ENCODE measurements at places on chromosomes 13 and 19. TPM values are rescaled to one million over a fixed set of nuclear protein-coding genes. Genes with fewer than 3 reads are reported as not detected.

The ASPDH gene
- not detected for total RNA-seq

The MAP4K1 gene
- total RNA-seq: not detected

The BST2 gene
- 39.2 TPM for total RNA-seq

The APOE gene
- total RNA-seq: 72.2 TPM

The STARD13 gene
- 18.1 TPM for total RNA-seq

DNA sequence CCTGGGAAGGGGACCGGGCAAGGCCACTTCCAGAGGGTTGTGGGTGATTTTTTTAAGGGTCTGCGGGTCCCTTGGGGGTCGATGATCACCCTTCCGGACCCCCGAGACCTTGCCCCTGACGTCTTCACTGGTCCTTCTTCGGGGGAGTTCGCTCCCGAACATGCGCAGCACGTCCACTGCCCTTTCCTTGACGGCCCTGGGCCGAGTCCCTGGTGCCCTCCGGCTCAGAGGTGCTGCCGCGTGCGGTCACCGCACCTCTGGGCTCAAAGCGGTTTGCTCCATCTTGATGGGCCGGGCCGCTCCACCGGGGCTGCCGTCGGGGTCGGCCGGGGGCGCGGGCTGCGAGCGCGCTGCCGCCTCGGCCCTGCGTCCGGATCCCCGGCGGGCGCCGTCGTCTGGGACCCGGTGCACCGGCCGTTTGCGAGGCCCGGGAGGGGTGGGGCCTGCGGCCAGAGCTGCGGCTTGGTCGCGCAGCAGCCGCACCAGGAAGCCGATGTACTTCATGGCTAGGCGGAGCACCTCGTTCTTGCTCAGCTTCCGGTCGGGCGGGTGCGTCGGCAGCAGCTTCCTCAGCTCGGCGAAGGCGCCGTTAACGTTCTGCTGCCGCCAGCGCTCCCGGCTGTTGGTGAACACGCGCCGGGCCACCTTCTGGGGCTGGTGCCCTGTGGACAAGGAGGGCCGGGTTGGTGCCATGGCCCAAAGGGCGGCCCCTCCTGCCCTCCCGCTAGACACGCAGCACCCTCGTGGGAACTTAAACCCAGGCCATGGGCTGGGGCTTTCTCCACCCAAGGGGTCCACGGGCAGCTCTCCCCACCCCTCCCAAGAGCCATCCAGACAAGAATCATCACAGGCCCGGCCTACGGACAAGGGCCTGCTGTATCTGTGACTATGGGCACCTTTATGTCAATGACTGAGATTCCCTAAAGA lies 3.3 kb downstream of the LYL1 start:
- DNase-seq: peak; percentile 85

- DNase-seq: peak; percentile 81
These were observed 638 bp downstream of the ADGRE5 start for GRCh38 chr19:14381689-14382474.

DNA sequence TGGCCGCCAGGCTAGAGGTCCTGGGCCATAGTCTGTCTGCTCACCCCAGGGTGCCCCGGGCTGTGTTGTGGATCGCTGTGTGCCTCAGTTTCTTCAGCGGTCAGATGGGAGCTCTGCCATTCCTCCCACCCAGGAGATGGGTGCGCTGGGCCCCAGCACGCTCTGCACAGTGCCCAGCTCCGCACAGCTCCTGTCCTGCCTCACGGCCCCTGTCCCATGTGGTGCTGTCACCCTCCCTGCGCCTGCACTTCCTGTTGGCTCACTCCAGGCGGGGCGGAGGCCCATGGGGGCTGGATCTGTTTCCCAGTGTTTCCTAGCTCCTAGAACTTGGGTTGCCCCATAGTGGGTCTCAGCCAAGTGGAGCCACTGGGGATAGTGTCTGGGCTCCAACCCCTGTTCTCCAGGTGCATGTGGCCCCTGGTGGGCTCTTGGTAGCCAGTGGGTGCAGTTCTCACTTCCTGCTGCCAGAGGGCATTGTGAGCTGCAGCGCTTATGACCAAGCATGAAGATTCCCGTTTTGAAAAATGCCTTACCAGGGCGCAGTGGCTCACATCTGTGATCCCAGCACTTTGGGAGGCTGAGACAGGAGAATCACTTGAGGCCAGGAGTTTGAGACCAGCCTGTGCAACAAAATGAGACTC lies 69.8 kb downstream of the KDM4B start:
- no peak for DNase-seq

- DNase-seq: no peak
These were observed 1736.6 kb upstream of the MIR17HG start for GRCh38 chr13:89610881-89611280.

DNA sequence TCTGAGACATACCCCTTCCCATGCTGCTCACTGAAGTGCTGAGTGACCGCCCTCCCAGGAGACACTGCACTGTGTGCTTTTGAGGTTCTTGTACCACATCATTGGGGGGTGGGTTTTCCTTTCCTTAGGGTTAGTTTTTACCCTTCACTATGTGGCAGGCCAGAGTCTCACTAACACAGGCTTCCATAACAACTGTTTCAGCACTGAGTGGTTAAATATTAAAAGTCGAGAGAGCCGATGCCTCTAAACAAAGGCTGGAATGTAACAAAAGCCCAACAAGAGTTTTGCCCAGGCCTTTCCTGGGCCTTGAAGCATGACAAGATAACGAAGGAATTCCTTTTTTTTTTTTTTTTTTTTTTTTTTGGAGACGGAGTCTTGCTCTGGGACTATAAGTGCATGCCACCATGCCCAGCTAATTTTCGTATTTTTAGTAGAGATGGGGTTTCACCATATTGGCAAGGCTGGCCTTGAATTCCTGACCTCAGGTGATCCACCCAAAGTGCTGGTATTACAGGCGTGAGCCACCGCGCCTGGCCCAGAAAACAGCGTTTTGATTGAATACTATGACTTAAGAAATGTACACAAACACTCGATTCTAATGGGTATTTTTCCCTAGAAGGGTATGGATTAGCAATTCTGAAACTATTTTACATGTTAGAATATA lies 46.5 kb downstream of the ZNF823 start:
- DNase-seq: no peak

- no peak for DNase-seq
These were observed 105.0 kb upstream of the C1QTNF9B start for GRCh38 chr13:24002206-24002815.

- no peak for DNase-seq
These were observed 4.6 kb upstream of the NAA16 start for GRCh38 chr13:41306271-41307145.

- no peak for DNase-seq
These were observed 104.1 kb downstream of the NDFIP2 start for GRCh38 chr13:79585033-79585432.

GRCh38 chr19:46069806-46070341 lies 29.1 kb upstream of the IGFL4 start:
- no peak for DNase-seq

GRCh38 chr13:32212421-32212820 lies 102.7 kb downstream of the ZAR1L start:
- no peak for DNase-seq

- no peak for DNase-seq
These were observed 757 bp downstream of the WASF3 start for GRCh38 chr13:26558074-26558805.

DNA sequence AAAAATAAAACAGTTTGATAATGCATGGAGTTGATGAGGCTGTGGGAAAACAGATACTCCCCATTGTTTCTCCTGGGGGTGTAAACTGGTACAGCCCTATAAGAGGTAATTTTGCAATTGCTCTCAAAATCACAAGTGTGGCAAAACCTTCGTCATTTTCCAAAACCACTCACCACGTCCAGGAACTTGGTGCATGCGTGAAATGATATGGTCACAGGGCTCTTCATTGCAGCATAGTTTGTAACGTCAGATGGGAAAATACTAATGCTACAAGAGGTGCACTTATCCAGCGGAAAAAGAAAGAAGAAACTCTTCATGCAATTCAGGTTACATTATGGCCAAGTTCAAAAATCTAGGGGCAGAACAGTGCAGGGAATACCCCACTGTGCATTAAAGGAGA lies 11.9 kb upstream of the PLAUR start:
- no peak for DNase-seq

DNA sequence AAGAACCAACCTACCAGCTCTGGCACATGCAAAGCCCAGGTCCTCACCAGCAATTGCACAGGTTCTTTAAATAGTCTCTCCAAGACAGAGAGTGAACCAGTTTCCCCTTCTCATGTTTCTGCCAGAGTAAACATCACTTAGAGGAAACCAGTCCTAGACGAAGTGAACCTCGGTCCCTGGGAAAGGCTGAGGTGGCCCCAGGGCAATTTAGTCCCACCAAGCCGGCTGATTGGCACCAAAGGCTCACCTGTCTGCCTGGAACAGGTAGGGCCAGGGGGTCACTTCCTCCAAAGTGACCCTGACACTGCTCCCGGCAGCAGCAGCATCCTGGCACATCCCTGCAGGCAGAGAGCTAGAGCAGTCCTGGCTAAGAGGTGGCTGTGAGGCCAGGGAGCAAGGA lies 122.9 kb upstream of the ZNF507 start:
- no peak for DNase-seq

DNA sequence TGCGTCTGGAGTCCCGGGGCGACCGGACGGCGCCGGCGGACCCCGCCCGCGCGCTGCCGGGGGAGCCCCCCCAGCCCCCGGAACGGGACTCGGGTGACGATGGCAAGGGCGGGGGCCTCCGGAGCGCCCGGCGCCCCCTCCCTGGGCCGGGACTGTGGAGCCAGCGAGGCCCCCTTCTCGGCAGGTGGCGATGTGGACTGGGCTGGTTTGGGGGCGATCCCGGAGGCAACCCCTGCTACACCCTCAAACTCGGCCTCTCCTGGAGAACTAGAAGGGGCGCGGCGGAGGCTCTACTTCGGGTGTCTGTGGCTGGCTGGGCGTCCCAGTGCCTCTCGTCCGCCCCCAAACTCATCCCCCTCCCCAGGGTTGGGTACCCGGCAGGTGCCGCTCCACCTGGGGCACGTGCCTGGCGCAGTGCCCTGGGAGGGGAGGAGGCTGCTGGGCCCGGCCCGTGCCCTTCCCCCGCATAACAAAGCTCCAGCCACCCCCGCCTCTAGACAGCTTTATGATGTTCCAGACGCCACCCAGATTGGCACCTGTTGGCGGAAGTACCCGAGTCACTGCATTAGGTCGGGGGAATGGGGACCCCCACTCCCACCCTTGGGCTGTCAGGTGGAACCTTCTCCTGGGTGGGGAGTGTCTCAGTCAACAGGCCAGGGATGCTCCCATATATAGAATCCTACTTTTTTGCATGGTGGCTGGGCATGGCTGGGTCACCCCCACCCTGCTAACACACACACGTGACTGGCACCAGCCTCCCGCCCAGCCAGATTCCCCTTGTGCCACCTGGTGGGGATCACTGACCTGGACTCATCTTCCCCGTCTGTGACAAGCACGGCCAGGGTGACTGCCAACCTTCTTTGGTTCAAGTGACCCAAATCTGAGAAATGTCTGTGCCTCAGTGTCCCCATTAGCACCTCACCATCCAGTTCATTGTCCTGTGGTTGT lies 722 bp downstream of the PKN1 start:
- DNase-seq: peak; percentile 75

DNA sequence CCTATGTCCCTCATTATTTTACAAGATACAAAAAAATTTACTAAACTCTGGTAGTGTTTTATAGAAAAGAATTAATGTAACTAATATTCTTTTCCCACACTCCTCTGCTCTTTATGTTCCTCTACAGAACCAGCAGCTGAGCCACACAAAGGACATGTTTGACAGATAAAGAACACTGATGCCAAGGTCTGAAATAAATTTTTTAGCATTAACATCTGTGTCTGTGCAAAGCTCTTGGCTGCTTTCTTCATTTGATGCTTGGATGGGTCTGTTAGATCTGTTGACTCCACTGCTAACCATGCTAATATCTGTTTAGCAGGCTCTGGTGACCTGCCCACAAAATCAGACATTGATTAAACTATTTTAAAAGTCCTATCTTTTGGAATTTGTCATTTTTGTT lies 2363.8 kb downstream of the PCDH9 start:
- DNase-seq: no peak

DNA sequence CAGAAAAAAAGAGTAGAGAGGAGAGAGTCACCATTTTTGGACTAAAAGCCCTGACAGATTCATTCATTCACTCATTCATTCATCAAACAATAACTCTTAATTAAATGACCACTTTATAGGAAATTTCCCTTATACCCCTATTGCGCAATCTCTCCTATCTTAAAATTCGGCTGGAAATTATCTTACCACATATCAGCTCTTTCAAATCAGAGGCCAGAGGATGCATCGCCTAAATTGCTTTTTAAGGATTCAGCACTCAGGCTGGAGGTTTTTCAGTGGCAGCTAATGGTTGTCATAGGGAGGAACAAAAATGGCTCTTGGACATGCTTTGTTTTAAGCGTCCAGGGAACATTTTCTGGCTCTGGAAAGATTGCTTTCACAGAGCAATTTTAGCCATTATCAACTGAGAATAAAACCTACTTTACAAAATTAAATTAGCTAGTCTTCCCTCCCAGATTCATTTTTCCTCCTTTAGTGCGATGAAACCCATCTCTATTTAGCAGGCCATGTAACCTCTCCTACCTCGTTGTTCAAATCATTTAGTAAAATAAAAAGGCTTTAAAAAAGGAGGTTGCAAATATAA lies 115.2 kb downstream of the OLFM4 start:
- no peak for DNase-seq

- DNase-seq: peak; percentile 29
These were observed 24.5 kb downstream of the RDH8 start for GRCh38 chr19:10037809-10038208.

DNA sequence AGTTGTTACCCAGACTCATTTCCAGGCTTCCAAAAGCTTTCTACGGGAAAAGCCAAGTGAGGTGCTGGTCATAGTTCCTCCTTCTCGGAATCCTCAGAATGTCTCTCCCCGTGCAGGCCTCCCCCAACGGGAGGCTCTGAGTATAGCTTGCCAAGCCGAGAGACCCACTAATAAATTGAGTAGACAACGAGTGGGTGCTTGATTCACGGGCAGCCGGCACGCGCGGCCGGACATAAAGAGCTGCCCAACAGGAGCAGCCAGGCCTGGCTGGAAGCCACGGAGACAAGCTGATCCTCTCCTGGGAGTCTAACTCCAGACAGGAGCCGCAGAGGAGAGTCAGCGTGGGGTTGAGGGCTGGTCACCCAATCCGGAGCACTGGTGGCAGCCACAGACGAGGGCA lies 43.4 kb upstream of the MEDAG start:
- peak; percentile 28 for DNase-seq
